ENCODE measurements at places on chromosomes 7 and 10.

DNA sequence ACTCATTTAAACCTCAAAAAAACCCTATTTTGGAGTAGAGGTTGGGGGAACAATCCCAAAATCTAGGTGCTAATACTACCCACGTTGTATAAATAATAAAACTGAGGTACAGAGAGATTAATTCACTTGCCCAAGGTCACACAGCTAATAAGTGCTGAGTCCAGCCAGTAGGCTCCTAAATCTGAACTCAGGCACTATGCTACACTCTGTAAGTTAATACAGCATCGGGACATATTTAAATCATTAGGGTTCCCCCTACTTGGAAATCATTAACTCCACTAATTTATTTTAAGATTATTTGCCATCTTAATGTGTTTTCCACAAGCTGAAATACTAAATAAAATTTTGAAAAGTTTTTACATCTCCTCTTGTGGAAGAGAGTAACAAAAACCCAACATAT is 24.2 kb downstream of the PIP4K2A start:
- H3K36me3 ChIP-seq = peaks cover 3% of the 10 kb centered on the region
- no peak overlapping the region for H3K4me3 ChIP-seq
- H3K27ac ChIP-seq = peak overlapping the region; percentile 5
- DNase-seq = no peak
- no peaks in the 10 kb centered on the region for H3K27me3 ChIP-seq
- H3K4me1 ChIP-seq = peaks cover 62% of the 10 kb centered on the region

DNA sequence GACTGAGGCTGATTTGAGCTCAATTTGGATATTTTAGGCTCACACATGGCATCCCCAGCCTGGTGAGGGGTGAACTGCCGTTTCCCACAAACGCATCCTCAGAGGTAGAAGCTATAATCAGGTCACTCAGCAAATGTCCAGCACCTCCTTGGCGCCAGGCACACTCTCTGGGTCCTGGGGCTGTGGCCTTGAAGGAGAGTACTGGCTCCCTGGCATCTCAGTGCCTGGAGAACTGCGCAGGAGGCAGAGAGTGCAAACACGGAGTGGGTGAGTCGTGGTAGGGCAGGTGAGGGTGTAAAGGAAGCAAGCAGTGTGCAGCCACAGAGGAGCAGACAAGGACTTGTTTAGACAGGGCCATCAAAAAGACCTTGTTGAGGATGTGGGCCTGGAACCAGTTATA is 224.0 kb upstream of the ZNF32 start:
- no peak overlapping the region for H3K27ac ChIP-seq
- no peaks in the 10 kb centered on the region for H3K36me3 ChIP-seq
- DNase-seq = no peak

- H3K4me1 ChIP-seq = peaks cover 5% of the 10 kb centered on the region
- H3K36me3 ChIP-seq = peaks cover 4% of the 10 kb centered on the region
- no peak for DNase-seq
Measured at GRCh38 chr7:133025056-133025455, 56.8 kb downstream of the CHCHD3 start.

DNA sequence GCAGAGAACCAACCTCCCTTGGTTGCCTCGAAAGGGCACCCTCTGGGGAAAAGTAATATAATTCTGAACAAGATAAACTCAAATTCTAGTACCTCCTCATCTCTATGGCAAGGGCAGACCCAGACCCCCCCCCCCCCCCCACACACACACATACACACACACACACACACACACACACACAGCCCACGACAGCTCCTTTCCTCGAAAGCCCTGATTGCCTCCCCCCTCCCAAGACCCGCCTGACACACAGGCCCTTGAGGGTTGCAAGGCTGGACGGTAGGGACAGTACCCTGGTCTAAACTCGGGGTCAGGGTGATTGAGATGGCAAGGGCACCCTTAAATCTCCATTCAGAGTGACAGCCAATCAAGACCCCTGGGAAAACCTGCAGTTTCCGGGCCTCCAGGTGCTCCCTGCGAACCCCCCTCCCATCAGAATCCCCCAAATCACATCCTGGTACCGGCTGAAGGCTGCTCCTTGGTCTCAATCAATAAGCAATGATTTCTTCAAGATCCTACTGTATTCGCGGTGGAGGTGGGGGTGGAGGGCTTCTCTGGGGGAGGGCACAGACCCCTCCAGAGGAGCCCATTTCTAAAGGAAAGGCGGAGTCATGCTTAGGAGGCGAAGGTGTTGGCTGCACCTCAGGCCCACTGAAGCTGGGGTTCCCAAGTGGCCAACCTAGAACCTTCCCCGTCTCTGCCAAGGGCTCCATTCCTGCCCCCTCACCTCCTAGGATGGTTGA is 100.7 kb downstream of the HIP1 start:
- H3K27ac ChIP-seq = no peak overlapping the region
- no peak overlapping the region for H3K4me3 ChIP-seq
- peaks cover 2% of the 10 kb centered on the region for H3K27me3 ChIP-seq
- peaks cover 4% of the 10 kb centered on the region for H3K4me1 ChIP-seq

DNA sequence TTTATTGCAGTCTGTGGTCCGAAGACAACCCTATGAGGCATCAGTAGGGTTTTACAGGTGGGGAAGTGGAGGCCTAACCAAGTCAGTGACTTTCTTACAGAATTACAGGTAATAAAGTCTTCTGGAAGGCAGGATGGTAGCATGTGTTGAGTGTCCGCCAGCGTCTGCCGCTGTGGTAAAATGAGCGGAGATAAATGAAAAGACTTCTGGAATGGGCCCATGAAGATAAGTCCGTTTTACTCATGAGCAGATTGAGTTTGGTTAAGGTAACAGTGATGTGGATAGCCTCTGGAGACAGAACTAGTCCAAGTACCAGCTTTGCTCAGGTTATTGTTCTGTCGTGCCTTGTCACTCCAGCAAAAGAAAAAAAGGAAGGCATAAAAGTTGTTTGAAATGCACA is 966 bp downstream of the FBH1 start:
- H3K27me3 ChIP-seq = no peaks in the 10 kb centered on the region
- H3K36me3 ChIP-seq = peaks cover 4% of the 10 kb centered on the region
- H3K27ac ChIP-seq = no peak overlapping the region
- DNase-seq = no peak
- H3K4me3 ChIP-seq = peak overlapping the region; percentile 69
- peaks cover 40% of the 10 kb centered on the region for H3K4me1 ChIP-seq

GRCh38 chr7:12139416-12139815 is 71.7 kb upstream of the TMEM106B start:
- no peaks in the 10 kb centered on the region for H3K4me1 ChIP-seq
- DNase-seq = no peak
- H3K36me3 ChIP-seq = no peaks in the 10 kb centered on the region
- H3K27ac ChIP-seq = no peak overlapping the region

DNA sequence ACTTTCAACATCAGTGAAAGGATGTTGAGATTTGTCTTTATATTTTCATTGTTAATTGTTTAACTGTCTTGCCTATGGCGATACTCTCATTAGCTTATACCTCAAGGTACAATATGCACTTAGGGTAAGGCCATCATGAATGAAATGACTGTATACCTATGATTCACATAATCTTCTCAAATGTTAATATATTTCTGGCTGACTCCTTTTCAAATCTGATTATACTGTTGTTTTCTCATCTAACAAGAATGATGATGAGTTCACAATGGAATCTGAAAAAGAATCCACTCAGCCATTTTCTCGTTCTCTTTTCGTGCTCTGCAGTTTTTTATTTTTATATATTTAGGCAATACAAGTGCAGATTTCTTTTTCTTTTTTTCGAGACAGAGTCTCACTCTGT is 159.1 kb downstream of the ARHGAP12 start:
- no peaks in the 10 kb centered on the region for H3K36me3 ChIP-seq
- H3K4me3 ChIP-seq = no peak overlapping the region
- DNase-seq = no peak
- no peaks in the 10 kb centered on the region for H3K4me1 ChIP-seq
- peaks cover 13% of the 10 kb centered on the region for H3K27me3 ChIP-seq
- H3K27ac ChIP-seq = no peak overlapping the region

GRCh38 chr7:95730493-95731280 is 41.7 kb upstream of the DYNC1I1 start:
- H3K4me1 ChIP-seq = no peaks in the 10 kb centered on the region
- H3K27me3 ChIP-seq = no peaks in the 10 kb centered on the region
- H3K27ac ChIP-seq = no peak overlapping the region
- no peak overlapping the region for H3K4me3 ChIP-seq
- H3K36me3 ChIP-seq = no peaks in the 10 kb centered on the region

DNA sequence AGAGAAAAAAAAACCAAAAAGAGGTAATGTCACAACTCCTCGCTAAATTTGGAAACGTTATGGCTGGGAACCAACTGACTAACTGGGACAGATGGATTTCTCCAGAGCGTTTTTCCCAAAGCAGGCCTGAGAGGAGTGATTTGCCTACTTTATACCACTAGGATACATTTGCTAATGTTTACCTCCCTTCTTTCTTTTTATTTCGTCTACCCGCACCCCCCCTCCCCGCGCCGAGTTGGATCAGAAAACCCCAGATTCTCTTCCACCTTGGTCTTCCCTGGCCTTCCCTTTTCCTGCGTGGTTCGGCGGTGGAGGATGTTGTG is 7.2 kb downstream of the CPA2 start:
- peaks cover 5% of the 10 kb centered on the region for H3K4me1 ChIP-seq
- no peak overlapping the region for H3K27ac ChIP-seq
- no peak overlapping the region for H3K4me3 ChIP-seq
- DNase-seq = no peak
- H3K27me3 ChIP-seq = peaks cover 19% of the 10 kb centered on the region

DNA sequence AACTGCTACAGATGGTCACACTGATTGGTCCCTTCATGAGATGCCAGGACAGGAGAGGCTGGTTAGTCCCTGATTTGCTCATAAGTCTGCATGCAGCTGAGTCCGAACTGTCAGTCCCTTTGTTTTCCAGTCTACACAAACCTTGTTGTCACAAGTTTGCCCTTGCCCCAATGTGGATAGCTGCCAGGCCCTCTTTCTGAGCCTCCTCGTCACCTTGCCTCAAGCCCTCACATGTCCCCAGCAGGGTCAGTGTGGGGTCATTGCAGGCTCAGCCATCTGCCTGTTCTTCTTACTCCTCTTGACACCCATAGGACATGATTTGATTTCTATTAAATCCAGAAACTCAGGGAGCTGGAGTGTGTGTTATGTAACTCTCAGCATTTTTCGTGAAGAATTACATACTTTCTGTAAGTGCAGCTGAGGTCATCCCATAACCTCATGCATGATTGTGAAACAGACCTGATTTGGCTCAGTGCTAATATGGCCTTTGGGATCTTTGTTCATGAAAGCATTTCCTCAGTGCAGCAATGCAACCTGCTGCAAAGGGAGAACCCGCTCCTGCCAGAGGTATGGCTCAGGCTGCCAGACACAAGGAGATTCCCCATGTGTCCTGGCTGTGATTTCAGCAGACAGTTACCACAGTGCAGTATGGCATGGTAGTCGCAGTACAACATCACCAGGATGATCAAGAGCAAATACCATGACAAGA is 70.0 kb upstream of the ZMIZ2 start:
- H3K4me1 ChIP-seq = no peaks in the 10 kb centered on the region
- H3K4me3 ChIP-seq = no peak overlapping the region
- DNase-seq = no peak
- H3K36me3 ChIP-seq = peaks cover 19% of the 10 kb centered on the region
- no peaks in the 10 kb centered on the region for H3K27me3 ChIP-seq
- no peak overlapping the region for H3K27ac ChIP-seq

GRCh38 chr10:80498833-80499741 is 38.6 kb upstream of the SH2D4B start:
- peak overlapping the region; percentile 1 for H3K4me3 ChIP-seq
- H3K27me3 ChIP-seq = no peaks in the 10 kb centered on the region
- H3K36me3 ChIP-seq = peaks cover 11% of the 10 kb centered on the region
- no peak for DNase-seq
- peaks cover 92% of the 10 kb centered on the region for H3K4me1 ChIP-seq
- H3K27ac ChIP-seq = peak overlapping the region; percentile 70

- H3K27me3 ChIP-seq = no peaks in the 10 kb centered on the region
- H3K27ac ChIP-seq = no peak overlapping the region
- no peak for DNase-seq
- no peaks in the 10 kb centered on the region for H3K4me1 ChIP-seq
Measured at GRCh38 chr10:24153031-24153430, 55.9 kb upstream of the KIAA1217 start.

DNA sequence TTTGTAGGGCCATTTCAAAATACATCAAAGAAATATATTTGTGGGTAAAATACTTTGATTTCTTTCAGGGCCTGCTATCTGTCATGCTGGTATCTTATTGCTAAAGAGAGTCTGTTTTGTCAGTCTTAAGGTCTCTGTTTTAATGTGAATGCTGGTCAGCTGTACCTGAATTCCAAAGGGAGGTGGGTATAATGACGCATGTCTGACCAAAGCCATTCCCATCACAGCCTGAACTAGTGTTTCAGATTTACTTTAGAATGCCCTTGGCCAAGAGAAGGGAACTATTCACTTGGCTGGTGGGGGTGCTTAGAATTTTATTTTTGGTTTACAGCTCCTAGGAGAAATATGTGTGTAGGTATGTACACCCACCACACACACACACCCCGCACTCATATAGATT is 30.6 kb upstream of the MYL10 start:
- no peak for DNase-seq
- no peak overlapping the region for H3K27ac ChIP-seq
- peaks cover 4% of the 10 kb centered on the region for H3K27me3 ChIP-seq
- H3K36me3 ChIP-seq = no peaks in the 10 kb centered on the region
- H3K4me3 ChIP-seq = no peak overlapping the region

GRCh38 chr10:58264780-58265179 is 2.9 kb downstream of the IPMK start:
- DNase-seq = no peak
- no peaks in the 10 kb centered on the region for H3K36me3 ChIP-seq
- H3K4me1 ChIP-seq = peaks cover 25% of the 10 kb centered on the region
- H3K27me3 ChIP-seq = no peaks in the 10 kb centered on the region
- H3K4me3 ChIP-seq = no peak overlapping the region

- no peak overlapping the region for H3K4me3 ChIP-seq
- H3K4me1 ChIP-seq = no peaks in the 10 kb centered on the region
- H3K27me3 ChIP-seq = peaks cover 11% of the 10 kb centered on the region
- DNase-seq = no peak
Measured at GRCh38 chr7:44538093-44538797, 2.9 kb downstream of the NPC1L1 start.

DNA sequence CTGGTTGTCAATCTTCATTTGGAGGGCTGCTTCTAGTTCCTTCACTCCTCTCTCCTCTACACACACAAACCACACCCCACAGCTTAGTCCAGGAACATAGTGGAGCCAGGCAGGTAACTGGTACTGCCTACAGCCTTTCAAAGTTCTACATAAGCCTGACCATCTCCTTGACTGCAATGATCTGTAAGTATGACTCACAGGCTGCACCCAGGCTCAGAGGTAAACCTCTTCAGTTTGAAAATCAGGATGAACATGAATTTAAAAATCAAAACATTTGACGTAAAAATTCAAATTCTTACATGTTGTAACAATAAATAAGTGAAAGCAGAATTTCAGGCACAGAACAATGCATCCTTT is 68.7 kb upstream of the C10orf120 start:
- H3K4me1 ChIP-seq = no peaks in the 10 kb centered on the region
- no peak overlapping the region for H3K27ac ChIP-seq
- peaks cover 7% of the 10 kb centered on the region for H3K27me3 ChIP-seq
- DNase-seq = no peak
- H3K4me3 ChIP-seq = no peak overlapping the region
- H3K36me3 ChIP-seq = no peaks in the 10 kb centered on the region

GRCh38 chr7:120873401-120873800 is 15.5 kb upstream of the TSPAN12 start:
- no peak overlapping the region for H3K27ac ChIP-seq
- H3K4me1 ChIP-seq = no peaks in the 10 kb centered on the region
- H3K27me3 ChIP-seq = no peaks in the 10 kb centered on the region
- DNase-seq = no peak

Data from T-cell (primary cell).